ENCODE measurements at places on chromosomes 7 and 10. TPM values are rescaled to one million over a fixed set of nuclear protein-coding genes. Genes with fewer than 3 reads are reported as not detected.

The UTF1 gene
- not detected for total RNA-seq

The TRPV5 gene
- total RNA-seq, result not detected

The FAM237B gene
- not detected for total RNA-seq

DNA sequence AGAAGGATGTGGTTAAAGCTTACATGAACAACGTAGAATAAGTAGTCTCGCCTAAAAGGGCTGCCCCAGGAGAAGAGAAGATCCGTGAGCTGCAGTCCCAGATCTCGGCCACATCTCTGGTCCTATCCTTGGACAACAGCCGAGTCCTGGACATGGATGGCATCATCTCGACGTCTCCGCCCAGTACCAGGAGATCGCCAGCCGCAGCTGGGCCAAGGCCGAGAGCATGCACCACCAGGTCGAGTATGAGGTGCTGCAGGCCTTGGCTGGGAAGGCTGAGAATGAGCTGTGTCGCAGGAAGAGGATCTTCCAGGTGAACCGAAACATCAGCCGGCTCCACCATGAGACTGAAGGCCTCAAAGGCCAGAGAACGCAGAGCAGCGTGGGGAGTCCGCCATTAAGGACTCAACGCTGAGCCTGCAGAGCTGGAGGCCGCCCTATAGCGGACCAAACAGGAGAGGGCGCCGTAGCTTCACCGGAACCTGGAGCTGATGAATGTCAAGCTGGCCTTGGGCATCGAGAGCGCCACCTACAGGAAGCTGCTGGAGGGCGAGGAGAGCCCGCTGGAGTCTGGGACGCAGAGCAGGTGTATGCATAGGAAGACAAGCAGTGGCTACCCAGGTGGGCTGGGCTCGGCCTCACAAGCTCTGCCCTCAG, 22.2 kb downstream of the LIPK start:
- no peaks in the 10 kb centered on the region for H3K4me1 ChIP-seq
- H3K27ac ChIP-seq, result no peak overlapping the region
- no peaks in the 10 kb centered on the region for H3K27me3 ChIP-seq
- H3K36me3 ChIP-seq, result no peaks in the 10 kb centered on the region
- DNase-seq, result peak; percentile 47
- H3K4me3 ChIP-seq, result no peak overlapping the region

GRCh38 chr7:98372993-98373392, 27.9 kb downstream of the BAIAP2L1 start:
- DNase-seq, result no peak
- no peak overlapping the region for H3K27ac ChIP-seq
- H3K4me3 ChIP-seq, result no peak overlapping the region
- H3K27me3 ChIP-seq, result no peaks in the 10 kb centered on the region
- H3K4me1 ChIP-seq, result no peaks in the 10 kb centered on the region

- H3K27ac ChIP-seq, result no peak overlapping the region
- H3K4me3 ChIP-seq, result no peak overlapping the region
- no peaks in the 10 kb centered on the region for H3K36me3 ChIP-seq
- H3K27me3 ChIP-seq, result no peaks in the 10 kb centered on the region
- no peaks in the 10 kb centered on the region for H3K4me1 ChIP-seq
These were observed 109.5 kb upstream of the TMEM72 start for GRCh38 chr10:44801383-44802327.

DNA sequence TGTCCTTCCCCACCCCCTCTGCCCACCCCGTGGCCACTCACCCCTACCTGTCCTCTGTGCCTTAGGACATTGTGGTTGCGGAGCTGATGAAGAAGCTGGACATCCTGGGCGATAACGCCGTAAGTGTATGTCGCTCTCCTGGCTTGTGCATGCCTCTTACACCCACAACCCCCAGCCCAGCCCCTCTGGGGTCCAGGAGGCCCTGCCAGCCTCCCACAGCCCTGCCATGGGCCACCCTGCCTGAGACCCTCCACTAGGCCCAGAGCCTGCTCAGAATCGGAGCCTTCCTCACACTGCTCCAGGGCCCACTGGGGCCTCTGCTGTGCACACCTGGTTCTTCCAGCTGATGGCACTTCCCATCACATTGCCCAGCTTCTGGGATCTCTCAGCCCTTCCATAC, 36.8 kb upstream of the DPYSL4 start:
- H3K27ac ChIP-seq, result no peak overlapping the region
- peak; percentile 43 for DNase-seq
- no peaks in the 10 kb centered on the region for H3K4me1 ChIP-seq
- H3K36me3 ChIP-seq, result no peaks in the 10 kb centered on the region
- no peaks in the 10 kb centered on the region for H3K27me3 ChIP-seq

DNA sequence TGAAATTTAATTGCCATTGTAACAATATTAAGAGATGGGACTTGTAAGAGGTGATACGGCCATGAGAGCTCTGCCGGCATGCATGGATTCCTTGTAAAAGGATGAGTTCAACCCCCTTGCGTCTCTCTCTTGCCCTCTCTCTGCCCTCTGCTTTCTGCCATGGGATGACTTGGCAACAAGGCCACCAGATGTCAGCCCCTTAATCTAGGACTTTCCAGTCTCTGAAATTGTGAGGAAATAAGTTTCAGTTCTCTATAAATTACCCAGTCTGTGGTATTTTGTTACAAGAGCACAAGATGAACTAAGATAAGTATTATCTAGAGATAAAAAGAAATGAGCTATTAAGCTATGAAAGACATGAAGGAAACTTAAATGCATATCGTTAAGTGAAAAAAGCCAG, 145.7 kb upstream of the AHR start:
- H3K27ac ChIP-seq, result no peak overlapping the region
- no peaks in the 10 kb centered on the region for H3K27me3 ChIP-seq
- no peak overlapping the region for H3K4me3 ChIP-seq

DNA sequence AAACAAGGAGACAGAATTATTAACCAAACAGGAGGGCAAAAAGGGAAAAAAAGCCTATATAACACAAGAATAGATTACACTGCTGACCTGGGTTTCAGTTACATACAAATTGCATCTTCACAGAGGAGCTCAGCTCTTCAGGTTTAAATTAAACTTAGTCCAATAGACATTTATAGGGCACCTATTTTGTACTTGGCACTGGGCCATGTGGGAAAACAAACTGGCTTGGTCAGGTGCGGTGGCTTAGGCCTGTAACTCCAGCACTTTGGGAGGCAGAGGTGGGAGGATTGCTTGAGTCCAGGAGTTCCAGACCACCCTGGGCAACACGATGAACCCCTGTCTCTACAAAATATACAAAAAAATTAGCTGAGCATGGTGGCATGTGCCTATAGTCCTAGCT, 62.3 kb upstream of the CCDC6 start:
- no peaks in the 10 kb centered on the region for H3K27me3 ChIP-seq
- no peaks in the 10 kb centered on the region for H3K4me1 ChIP-seq
- no peak overlapping the region for H3K27ac ChIP-seq
- DNase-seq, result no peak
- no peaks in the 10 kb centered on the region for H3K36me3 ChIP-seq

DNA sequence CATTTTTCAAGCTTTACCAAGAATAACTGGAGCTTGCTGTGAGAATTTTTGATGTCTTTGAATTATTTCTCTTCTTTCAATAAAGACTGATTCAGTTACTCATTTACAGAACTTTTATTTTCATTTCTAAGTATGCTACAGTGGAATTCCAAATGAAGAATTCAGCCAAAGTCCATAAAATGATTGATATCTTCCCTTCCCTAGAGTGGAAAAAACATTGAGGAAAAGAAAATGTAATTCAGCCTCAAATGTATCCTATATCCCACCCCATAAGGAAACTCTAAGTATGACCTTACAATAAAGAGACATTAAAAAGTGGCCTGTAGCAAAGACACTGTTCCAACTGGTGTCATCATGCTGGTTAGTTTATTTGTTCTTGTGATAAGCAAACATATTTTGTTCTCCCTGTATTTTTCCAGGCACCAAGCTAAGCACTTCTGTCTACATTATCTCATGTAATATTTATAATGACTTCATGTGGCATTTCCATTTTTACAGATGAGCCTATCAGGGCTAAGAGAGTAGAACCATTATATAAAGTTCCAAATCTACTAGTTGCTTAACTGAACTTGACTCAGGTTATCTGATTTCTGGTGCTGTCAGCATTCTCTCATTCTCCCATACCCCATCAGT, 450.4 kb downstream of the NEBL start:
- no peak for DNase-seq
- no peaks in the 10 kb centered on the region for H3K36me3 ChIP-seq
- H3K27me3 ChIP-seq, result no peaks in the 10 kb centered on the region
- no peak overlapping the region for H3K27ac ChIP-seq
- H3K4me1 ChIP-seq, result no peaks in the 10 kb centered on the region

GRCh38 chr10:130301021-130301892, 165.1 kb downstream of the GLRX3 start:
- H3K4me1 ChIP-seq, result no peaks in the 10 kb centered on the region
- no peaks in the 10 kb centered on the region for H3K36me3 ChIP-seq
- peak overlapping the region; percentile 85 for H3K27ac ChIP-seq
- DNase-seq, result no peak

DNA sequence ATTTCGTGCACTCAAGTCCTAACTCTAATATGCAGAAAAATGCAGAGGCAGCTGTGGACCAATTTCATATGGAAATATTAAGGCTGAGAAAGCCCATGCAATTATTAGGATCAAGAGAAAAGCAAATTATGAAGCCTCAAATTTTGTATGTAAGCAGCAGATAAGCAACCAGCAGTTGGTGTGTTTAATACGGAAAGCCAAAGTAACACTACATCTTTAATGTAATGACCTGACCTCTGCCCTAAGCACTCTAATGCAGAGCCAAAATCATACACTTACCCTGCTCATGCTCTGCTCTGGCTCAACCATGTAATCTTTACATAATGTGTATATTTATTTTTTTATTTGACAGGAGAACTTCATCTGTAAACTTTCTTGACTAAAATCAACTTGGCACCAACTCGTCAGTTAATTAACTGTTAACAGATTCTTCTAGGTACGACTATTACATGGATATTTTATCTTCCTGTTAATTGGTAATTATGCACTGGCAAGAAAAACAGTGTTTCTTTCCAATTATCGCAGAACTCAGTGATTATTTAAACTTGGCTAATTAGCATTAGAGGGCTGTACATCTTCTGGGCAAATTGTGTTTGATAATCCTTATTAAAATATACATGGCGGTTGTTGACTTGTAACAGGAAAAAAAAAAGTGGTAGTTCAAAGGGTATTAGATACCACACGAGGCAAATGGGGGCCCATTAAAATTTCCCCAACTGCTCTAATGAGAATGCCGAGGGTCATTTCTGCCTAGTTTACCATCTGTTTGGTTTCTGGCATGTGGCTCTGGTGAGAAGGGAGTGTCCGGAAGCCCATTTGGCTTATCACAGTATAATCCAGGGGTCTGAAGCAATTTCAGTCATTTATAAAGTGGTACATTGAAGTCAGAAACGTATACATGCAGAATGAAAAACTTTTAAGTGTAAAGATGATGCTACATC, 94.5 kb downstream of the RELN start:
- H3K36me3 ChIP-seq, result no peaks in the 10 kb centered on the region
- H3K27me3 ChIP-seq, result no peaks in the 10 kb centered on the region
- no peak for DNase-seq
- H3K4me3 ChIP-seq, result no peak overlapping the region
- no peaks in the 10 kb centered on the region for H3K4me1 ChIP-seq
- no peak overlapping the region for H3K27ac ChIP-seq

GRCh38 chr10:132611986-132612385, 74.4 kb downstream of the INPP5A start:
- H3K27ac ChIP-seq, result no peak overlapping the region
- no peaks in the 10 kb centered on the region for H3K27me3 ChIP-seq
- H3K4me1 ChIP-seq, result no peaks in the 10 kb centered on the region
- no peak overlapping the region for H3K4me3 ChIP-seq
- H3K36me3 ChIP-seq, result no peaks in the 10 kb centered on the region
- no peak for DNase-seq

DNA sequence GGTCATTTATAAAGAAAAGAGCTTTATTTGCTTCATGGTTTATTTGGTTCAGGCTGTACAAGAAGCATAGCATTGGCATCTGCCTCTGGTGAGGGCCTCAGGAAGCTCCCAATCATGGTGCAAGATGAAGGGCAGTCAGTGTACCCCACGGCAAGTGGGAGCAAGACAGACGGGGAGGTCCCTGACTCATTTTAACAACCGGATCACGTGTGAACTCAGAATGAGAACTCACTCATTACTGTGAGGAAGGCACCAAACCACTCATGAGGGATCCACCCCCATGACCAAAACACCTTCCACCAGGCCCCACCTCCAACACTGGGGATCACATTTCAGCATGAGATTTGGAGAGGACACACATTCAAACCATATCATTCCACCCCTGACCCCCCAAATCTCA, 15.7 kb upstream of the CRYGN start:
- no peaks in the 10 kb centered on the region for H3K4me1 ChIP-seq
- DNase-seq, result no peak
- no peaks in the 10 kb centered on the region for H3K36me3 ChIP-seq
- no peak overlapping the region for H3K27ac ChIP-seq
- no peak overlapping the region for H3K4me3 ChIP-seq

DNA sequence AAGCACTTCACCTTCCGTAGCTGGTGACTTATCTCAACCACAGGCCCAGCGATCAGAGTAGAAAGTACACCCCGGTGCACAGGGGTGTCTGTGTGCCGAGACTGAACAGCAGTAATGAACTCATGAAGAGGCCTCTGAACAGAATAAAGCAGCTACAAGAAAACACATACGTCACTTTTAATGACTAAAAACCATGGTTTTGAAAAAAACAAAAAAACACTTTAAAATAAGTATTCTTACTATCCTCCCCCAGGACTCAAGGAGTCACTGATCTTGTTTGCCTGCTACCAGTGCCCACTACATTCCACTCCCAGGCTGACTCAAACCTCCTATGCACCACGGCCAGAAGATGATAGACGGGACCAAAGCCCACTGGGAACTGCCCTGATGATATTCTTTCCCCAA, 53.8 kb downstream of the NCAPG2 start:
- no peaks in the 10 kb centered on the region for H3K27me3 ChIP-seq
- peak overlapping the region; percentile 45 for H3K27ac ChIP-seq
- H3K4me1 ChIP-seq, result peaks cover 1% of the 10 kb centered on the region
- no peaks in the 10 kb centered on the region for H3K36me3 ChIP-seq

DNA sequence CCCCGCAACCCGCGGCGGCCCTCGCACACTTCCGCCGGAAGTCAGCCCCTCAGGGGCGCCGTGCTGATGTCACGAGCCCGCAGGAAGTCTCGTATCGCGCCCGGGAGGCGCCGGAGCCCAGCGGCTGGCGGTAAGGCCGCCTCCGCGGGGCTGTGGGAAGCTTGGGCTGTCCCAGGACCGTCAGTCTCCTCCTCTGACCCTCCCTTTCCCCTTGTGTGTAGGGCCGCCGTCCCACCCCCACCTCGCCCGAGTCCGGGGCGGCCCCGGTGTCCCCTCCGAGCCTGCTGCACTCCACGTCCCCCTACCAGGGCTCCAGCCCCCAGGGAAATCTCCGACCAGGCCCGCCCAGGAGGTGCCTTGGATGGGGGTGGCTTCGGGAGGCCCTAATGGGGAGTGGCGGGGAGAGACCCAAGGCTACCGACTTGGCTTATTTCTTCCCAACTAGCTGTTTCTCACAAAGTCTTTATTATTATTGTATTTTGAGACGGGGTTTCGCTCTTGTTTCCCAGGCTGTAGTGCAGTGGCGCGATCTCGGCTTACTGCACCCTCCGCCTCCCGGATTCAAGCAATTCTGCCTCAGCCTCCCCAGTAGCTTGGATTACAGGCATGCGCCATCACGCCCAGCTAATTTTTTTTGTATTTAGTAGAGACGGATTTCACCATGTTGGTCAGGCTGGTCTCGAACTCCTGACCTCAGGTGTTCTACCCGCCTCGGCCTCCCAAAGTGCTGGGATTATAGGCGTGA, at the start of gene ZDHHC4:
ZDHHC4 (plus strand) TSS at position 86 of the 745 bp plus-strand sequence. CDS start 3,108 bp downstream, outside the sequence.
- peak within 1 kb of the TSS; percentile 94 for H3K27ac ChIP-seq
- peak within 1 kb of the TSS; percentile 77 for H3K4me3 ChIP-seq
- peak; percentile 94 for DNase-seq
- peaks cover 2% of the 10 kb centered on the region for H3K36me3 ChIP-seq
- no peaks in the 10 kb centered on the region for H3K27me3 ChIP-seq

Measured in aorta (tissue), 5 donors.